H9 (cell line): ENCODE measurements at places on chromosomes 5 and 9.

DNA sequence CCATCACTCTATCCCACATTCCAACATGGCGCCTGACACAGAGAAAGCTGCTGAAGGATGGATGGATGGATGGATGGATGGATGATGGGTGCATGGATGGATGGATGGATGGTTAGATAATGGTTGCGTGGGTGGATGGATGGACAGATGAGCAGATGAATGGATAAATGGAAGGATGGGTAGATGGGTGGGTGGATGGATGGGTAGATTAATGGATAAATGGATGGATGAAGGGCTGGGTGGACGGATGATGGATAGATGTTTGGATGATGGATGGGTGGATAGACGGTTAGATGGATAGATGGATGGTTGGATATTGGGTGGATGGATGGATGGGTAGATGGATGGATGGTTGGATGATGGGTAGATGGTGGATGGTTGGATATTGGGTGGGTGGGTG lies 4.5 kb downstream of the LCN12 start:
- no peak for DNase-seq

DNA sequence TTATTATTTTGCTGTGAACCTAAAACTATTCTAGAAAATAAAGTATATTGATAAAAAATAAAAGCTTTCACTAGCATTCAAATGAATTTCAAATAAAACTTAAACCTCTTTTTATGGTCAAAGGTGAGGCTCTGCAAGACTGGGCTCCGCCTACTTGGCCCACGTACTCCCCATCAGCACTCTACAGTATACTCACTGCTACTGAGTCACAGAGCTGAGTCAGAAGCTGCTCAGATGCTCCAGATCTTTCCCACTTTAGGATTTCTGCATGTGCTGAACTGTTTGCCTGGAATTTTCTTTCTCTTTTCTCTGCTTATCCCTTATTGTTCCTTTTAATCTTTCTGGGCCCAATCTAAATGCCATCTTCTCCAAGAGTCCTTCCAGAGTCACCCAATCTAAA lies 331.9 kb upstream of the CCNG1 start:
- DNase-seq, result no peak

DNA sequence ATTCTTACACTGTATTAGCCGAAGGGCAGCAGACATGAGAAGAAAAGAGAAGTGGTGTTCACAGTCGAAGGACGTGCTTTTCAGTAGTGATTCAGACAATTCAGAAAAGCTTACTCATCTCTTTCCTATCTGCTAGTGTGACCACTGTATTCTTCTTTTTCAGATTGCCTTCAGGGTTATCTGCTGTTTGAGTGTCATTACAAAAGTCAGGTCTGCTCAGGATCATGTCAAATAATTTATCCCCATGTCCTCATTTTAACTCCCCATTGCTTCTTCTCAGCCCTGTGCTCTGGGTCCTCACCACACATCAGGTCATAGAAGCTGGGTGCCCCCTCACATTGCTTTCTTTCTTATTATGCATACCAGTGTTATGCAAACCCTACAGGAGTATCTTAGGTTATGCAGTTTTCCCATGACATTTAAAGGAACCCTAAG lies 394.0 kb downstream of the CETN3 start:
- no peak for DNase-seq

DNA sequence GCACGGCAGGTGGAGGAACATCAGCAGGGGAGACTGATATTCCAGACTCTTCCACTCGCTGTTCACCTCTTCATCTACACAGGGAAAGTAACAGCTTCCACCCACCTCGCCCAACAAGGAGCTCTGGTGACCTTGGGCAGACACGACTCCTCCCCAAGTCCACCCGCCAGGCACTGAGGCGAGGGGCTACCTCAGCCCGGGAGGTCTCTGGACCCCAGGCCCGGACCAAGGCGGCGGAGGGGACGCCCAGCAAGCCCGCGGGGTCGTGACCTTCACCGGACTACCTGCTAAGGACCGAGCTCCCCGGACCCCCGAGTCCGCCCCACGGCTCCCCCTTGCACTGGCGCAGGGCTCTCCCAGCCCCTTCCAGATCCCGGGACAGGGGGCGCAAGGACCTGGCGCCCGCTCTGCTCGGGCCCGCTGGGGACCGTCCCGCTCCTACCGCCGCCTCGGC lies 70.2 kb upstream of the LPCAT1 start:
- DNase-seq, result peak; percentile 34

DNA sequence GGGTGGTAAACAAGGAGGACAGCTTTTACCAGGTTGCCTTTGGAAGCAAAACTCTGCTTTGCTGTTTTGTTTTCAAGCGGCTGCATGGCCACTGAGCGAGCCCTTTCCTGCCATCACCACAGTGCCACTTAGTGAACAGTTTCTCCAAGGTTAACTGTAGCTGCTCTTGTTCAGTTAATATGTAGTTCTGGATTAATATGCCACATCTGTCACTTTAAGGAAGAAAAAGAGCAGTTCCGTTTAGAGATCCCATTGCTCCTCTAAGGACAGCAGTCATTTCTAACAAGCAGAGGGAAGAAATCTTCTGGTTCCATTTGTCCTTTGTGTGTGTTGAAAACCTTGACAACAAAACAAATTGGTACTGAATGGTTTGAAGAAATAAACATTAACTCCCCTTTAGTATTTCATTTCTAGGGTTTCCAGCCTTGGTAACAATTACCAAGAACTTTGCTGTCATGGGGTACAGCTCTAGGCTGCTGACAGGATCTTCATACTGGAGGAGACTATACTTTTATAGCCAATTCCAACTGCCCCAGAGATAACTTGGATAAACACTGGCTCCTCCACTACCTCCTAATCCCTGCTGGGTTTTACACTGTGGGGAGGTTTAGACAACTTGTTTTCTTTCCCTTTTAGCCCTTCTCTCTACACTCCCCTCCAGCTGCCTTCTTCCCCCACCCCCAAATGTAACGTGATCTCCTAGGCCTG lies 10.3 kb upstream of the ABL1 start:
- peak; percentile 66 for DNase-seq

- DNase-seq, result no peak
These were observed 28.1 kb downstream of the TTC23L start for GRCh38 chr5:34866989-34867471.

DNA sequence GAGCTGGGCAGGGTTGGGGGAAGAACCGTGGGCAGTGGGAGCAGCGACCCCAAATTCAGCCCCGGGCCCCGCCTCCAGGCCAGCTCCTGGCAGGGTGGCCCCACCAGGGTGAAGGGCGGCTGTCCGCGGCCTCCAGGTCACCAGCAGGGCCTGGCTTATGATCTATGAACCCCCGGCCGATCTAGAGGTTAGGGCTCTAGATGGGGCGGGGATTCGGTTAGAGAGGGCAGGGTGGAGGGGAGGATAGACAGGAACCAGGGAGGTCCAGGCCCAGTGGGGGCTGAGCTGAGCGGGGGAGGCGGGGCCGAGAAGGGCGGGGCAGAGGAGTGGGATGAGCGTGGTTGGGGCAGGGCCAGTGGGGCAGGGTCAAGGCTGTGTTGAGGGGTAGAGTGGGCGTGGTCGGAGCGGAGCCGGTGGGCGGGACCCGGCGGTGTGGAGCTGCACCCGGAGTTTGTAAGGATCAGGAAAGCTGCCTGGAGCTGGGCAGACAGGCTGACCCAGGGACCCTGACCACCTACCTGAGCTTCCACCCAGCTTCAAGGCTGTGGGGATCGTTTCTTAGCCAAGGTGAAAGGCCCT lies 29.3 kb upstream of the OBP2B start:
- DNase-seq, result peak; percentile 99

DNA sequence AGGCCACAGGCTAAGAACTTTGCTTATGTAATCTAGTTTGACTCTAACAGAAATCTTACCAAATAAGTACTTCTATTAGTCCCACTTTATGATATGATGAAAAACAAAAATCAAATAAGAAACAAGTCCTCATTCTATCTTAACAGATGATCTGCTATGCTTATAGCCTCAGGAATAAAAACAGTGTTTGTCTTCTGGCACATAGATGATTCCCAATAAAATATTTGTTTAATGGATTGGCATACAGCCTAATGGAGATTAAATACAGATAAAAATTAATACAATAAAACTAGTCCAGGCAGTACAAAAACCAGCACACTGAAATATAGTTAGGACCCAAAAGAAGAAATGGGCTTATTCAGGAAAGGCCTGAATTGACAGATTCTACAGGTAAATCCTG lies 971.4 kb upstream of the WWC1 start:
- no peak for DNase-seq

DNA sequence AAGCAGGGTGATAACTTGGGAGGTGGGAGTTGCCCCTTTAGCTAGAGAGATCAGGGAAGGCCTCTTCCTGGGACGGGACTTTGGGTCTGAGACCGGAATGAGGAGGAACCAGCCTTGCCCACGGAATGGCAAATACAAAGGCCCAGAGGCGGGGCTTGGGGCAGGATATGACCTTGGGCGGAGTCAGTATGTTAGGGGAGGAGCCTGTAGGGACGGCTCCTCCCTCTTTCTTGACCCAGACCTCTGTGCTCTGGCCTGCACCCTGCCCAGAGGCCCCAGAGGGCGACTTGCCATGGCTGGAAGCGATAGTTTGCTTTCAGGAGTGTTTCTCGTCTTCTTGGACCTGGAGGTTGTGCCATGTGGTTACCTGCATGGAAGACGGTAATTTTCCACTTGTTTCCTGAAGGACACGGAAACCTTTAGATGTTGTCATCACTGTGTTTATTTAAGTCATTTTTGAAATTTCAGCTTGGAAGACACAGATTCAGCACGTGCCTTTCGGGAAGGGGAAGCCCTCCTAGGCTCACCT lies 85.6 kb downstream of the DAB2IP start:
- peak; percentile 92 for DNase-seq

GRCh38 chr9:8429768-8430167 lies 630.2 kb upstream of the DMAC1 start:
- DNase-seq, result no peak

- peak; percentile 67 for DNase-seq
These were observed 11.1 kb downstream of the CNTFR start for GRCh38 chr9:34578241-34579103.

DNA sequence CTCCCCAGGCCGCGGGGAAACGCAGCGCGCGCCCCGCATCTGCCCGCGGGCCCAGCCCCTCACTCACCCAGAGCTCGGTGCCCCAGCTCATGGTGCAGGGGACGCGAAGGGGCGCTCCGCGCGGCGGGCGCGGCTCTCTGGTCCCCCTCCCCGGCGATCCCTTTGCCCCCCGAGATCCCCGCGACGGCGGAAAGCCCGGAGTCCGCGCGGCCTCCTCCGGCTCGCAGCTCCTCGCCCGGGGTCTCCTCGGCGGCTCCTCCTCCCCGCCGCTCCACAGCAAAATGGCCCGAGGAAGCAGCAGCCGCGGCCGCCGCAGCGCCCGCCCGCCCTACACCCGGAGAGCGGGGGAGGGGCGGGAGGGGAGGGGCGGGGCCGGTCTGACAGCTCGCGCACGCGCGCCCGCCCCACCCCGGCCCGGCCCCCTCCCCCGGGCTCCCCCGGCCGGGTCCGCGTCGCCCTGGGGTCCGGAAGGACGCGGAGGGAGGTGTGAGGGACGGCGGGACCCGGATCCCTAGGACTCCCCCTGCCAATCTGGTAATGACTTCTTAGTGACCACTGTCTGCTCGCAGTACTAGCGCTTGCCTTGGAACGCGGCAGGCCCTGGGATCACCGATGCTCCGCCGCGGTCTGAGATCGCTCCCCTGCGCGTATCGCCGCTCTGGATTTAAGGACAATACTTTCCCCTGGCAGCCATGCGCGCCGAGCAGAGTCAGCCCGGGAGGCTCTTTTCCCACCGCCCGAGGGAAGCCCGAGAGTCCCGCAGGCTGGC lies at the start of gene FNBP1:
TSS of gene FNBP1 (minus strand) at position 305 of the 769 bp plus-strand sequence. CDS start at position 91, 214 bp downstream.
- DNase-seq, result peak; percentile 87

- DNase-seq, result peak; percentile 83
These were observed 48.7 kb downstream of the SLC36A1 start for GRCh38 chr5:151496041-151496484.

GRCh38 chr5:167096816-167097215 lies 1194.6 kb upstream of the WWC1 start:
- DNase-seq, result no peak

- no peak for DNase-seq
These were observed 26.2 kb upstream of the HSPA9 start for GRCh38 chr5:138601444-138601843.

GRCh38 chr9:79735023-79735779 lies 163.4 kb downstream of the TLE4 start:
- DNase-seq, result no peak

GRCh38 chr5:104598285-104598684 lies 1035.7 kb upstream of the NUDT12 start:
- no peak for DNase-seq

DNA sequence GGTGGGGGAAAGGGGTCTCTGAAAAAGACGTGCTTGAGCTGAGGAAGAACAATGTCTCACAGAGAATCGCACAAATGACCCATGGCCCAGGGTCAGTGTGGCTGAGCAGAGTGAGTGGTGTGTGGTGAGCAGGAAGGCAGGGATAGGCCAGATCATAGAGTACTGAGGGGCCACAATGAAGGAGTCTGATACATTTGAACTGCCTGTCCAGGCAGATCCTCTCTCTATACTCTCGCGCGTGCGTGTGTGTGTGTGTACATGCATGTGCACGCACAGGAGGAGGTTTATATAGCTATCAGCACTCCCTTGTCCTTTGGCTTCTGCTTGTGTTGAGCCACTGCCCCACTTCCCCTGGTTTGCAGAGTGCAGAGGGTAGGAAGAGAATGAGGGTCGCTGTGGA lies 294.0 kb downstream of the ZNF608 start:
- no peak for DNase-seq

DNA sequence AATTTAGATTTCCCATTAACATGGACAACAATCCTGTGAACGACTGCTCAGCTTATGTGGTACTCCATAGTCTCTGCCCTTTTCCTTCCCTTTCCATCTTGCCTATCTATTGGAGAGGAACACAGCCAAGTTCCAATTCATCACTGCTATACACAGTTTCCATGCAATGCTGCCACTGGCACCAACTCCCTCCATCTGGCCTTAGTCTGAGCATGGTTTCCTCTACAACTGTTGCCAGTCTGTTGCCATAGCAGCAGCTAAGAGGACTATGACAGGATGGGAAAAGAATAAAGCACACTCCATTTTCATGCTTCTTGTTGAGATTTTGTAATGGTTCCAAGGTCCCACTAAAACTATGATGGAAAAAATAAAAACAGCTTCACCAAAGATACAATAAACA lies 189.0 kb downstream of the HCN1 start:
- DNase-seq, result no peak

DNA sequence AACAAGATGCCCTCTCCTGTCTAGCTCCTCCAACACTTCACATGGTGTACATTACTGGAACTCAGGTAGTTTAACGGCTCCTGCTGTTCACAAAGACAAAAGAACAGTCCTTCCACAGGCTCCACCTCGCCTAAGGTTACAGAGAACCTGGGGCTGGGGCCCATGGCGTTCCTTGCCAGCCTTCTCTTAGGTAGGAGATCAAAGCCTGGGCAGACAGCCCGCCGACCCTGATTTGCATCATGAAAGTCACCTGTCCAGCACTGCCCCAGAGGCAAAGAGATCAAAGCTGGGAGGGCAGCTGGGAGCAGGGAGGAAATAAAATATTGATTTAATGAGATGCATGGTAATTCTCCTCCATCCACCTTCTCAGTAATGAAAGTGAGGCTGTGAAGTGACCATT lies 115.0 kb upstream of the SLIT3 start:
- no peak for DNase-seq

DNA sequence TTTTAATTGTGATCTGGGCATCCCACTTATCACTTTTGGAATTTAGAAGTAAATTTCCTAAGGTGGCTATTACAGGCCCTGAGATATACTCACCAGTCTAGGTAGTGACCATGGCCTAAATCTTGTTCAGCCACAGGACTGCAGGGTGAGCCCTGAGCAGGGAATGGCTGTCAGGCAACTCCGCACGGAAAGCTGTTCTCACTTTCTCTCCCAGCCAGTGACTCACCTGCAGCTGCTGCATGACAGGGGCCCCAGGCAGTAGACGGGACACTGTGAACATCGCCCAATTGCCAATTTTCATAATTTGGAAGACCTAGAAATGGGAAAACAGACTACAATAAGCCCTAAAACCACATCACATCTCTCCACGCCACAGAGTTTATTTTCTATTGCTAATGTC lies 69.6 kb upstream of the TAF1L start:
- no peak for DNase-seq
